SHP77 (cell line): ENCODE measurements at places on chromosomes 4 and X.

DNA sequence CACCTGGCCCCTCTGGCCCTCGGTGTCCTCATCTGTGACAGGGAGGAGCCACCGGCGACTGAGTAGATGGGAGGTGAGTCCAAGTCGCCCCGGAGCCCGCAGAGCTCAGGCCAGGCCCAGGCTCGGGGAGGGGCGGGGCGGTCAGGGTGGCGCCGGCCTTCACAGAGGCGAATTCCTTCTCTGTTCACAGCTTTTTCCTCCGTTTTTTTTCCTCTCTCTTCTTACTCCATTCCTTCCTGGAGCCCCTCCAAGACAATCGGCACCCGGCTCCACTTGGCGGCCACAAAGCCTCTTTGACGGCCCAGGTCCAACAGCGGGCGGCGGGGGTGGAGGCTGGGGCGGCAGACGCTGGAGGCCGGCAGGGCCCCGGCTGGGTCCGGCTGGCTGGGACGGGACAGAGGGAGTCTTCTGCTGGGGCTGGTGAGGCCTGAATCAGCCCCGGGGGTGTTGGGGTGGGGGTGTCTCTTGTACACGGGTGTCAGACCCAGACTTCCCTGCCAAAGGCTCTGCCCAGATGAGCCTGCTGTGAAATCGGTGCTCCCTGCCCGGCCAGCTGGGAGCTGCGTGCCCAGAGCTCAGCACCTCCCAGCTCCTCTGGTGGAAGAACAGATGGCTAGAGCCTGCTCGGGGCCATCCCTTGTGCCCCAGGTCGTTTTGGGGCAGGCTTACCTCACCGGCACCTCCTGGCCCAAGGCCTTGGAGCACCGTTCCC, 22.6 kb downstream of the FGFRL1 start:
- no peak for DNase-seq

DNA sequence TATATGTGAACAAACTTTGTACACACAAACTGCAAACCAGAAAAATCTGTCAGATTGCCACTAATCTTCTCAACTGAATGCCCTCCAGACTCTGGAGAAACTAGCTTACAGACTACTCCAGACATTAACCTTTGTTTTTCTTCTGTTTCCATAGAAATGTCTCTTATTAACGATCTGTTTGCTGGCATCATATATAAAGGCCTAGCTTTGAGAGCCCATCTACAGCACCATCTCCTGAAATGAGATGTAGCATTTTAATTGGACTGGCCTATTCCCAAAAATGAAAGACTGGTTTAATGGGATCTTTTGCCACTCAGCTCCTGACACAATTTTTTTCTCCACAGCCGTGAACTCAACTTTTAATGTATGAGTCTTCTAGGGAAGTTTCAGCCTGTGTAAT, 266.0 kb upstream of the IL1RAPL1 start:
- DNase-seq = no peak

GRCh38 chr4:20166544-20166943, 85.2 kb upstream of the SLIT2 start:
- no peak for DNase-seq

DNA sequence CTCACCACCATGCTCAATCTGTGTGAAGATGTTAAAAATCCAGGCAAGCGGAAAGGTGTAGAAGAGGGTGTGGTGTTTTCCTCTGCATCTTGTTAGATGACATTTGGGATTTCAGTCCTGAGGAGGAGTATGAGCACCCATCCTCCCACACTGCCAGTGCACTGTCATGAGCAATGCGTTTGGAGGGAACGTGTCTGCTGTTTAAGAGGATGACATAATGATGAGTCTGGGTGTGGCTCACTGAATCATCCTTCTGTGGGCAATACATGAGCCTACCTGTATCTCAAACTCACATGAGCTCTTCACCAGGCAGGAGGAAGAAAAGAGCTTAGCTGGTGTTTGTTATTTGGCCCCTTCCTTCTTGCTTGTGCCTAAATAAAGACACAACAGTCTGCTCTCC, 67.9 kb upstream of the ARX start:
- no peak for DNase-seq

GRCh38 chr4:109041463-109042360, 260.7 kb downstream of the COL25A1 start:
- no peak for DNase-seq
